ENCODE measurements at places on chromosomes 2 and 18.

DNA sequence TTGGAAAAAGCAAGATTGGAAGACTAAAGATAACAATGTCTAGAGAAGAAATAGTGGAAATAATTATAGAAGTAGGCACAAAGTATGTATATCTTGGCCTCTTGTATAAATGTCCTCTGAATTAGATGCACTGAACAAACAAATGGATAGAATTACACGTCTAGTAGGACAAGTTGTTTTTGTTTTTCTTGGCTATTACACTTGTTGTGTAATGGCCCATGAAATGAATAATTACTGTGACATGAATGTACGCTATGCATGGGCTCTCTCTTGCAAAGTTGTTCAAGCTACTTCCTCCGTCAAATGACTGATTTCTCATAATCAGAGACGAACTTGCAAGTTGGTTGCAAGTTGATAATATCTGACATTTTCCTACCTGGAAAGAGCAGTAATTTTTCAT is 126.2 kb downstream of the PDE1A start:
- no peak for DNase-seq

- no peak for DNase-seq
Measured at GRCh38 chr2:205948496-205948837, 137.5 kb downstream of the INO80D start.

- no peak for DNase-seq
Measured at GRCh38 chr18:9753846-9754245, 45.7 kb downstream of the RAB31 start.

GRCh38 chr2:38775097-38775920 is 2.7 kb upstream of the GEMIN6 start:
- DNase-seq, result no peak

DNA sequence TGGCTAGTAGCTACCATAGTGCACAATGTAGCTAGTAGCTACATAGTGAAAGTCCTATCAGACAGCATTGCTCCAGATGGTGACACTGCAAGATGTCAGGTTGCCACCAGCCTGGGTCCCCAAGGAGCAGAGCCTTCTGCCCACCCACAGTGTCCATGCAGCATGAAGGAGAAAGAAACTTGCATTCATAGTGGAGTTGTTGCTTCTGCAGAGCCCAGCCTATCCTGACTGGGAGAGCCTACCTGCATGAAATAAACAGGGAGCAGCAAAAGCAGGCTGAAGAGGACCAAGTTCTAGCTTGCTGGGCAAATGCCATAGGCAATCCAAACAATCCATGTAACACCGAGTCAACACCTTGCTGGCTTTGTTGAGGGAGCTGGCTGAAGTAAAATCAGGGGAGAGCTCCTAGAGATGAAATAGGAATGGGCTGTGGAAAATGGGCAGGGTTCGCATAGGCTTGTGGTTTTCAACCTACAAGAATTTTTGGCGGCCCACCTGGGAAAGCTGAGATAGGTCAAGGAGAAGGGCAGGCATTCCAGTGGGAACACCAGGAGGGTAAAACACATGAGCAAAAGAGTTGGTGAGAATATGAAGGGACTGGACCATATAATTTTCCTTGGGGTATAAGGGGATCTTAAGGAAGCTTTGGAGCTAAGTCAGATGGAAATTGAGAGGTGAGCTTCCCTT is 195.8 kb downstream of the CYP26B1 start:
- no peak for DNase-seq

DNA sequence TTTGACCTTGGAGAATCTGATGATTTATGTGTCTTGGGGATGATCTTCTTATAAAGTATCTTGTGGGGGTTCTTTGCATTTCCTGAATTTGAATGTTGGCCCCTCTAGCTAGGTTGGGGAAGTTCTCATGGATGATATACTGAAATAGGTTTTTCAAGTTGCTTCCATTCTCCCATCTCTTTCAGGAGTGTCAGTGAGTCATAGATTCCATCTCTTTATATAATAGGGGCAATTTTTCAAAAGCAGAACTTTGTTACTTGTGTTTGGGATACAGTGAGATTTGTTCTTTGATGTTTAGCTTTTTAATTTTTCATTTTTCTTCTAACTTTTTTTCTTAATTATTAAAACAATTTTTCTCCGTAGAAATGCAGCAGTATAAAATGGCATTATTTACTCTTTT is 19.4 kb downstream of the TMEM87B start:
- DNase-seq, result no peak

GRCh38 chr18:41351430-41351829 is 603.6 kb upstream of the PIK3C3 start:
- no peak for DNase-seq

DNA sequence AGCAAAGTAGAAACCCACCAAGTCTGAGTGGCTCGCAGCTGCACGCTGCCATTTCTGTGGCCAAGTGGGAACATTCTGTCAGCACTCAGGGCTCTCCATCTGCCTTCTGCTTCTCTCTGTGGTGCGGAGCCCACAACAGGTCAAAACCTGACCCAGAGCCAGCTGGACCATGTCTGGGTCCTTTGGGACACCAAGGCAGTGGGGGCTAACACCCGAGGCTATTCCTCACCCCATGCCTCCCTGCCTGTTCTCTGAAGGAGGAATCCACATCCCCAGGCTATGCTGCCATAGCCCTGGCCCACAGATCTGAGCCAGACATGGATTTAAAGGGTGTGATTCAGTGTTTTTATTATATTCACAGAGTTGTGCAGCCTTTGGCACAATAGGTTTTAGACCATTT is 86.4 kb downstream of the SNTG2 start:
- DNase-seq, result no peak

DNA sequence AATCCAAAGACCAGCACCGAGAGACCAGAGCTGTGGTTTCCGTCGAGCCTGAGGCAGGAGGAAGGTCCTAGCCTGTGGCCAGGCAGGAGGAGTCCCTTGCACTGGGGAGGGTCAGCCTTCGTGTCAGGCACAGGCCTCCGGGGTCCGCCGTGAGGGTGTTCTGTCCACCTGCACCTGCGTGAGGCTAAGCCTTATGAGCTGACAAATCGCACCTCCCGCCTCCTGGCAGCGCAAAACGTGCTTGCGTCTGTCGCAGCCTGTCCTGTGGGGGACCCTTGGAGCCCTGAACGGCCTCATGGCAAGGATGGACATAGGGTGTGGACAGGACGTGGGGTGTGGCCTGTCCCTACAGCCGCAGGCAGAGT is 73.3 kb downstream of the KCNG2 start:
- no peak for DNase-seq

- peak; percentile 65 for DNase-seq
Measured at GRCh38 chr2:135913727-135914365, 37.6 kb upstream of the MCM6 start.

DNA sequence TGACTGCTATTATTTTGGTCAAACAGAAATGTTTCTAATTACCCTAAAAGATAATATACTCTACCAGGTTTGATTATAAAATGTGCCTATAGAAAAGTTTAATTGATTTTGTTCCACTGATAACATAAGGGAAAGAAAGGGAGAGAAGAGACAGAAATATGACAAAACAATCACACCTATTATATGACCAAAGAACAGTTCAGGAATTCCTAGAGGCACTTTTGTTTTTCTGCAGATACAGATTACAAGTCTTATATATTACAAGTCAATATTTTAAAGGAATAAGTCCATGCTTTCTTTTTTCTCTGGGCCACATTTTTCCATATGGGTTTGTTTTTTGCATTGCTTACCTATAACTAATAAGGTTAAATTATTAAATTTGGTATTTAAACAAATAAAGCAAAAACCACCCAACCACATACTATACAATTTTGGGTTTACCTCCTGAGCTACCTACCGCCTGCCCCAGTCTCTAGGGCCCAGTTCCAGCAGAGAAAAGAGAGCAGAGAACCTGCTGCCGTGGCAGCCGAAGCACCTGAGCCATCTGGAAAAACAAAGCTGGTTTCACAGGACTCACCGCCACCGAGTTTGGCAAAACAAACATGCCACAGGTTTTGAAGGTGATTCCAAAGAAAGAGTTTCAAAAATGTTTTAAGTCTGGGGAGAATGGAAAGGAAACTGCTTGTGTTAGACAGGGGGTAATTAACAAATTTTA is 92.1 kb downstream of the DYM start:
- no peak for DNase-seq

DNA sequence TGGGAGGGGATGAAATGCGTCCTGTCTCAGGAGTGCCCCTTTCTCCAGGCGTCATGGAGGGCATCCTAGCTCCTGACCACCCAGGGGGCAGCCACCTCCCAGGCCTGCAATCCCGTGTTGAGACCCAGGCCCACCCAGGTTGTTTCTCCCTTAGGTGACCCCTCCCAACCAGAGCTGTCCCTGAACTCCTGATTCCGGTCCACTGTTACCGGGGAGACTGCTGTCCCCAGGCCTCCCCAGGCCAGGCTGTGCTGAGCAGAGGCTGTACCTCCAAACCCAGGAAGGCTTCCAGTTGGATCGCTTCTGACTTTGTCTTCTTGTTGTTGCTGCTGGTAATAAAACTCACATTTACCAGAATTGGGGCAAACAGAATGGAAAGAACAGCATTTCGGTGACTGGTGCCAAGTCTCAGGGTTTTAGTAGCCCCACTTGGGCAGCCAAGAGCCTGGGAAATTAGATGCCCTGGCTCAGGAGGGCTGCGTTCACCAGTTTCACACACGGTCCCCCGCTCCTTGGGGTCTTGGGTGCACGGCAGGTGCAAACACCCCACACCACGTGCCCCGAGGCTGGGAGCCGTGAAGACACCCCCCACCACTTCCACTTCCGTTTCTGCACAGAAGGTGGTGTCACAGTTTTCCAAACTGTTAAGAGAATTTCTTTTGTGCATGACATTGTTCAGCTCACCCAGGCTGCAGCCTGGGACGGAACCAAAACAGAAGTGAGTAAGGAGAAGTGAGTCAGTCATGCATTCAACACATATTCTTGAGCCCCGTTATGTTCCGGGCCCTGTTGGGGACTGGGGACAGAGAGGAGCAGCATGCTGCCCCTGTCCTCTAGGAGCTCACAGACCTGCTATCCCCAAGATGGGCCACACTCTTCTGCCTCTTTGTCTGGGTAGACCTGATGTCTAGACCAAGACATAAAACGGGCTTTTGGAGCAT is 29.4 kb downstream of the ITM2C start:
- DNase-seq, result no peak

GRCh38 chr2:239928391-239929350 is 96.5 kb downstream of the NDUFA10 start:
- no peak for DNase-seq

DNA sequence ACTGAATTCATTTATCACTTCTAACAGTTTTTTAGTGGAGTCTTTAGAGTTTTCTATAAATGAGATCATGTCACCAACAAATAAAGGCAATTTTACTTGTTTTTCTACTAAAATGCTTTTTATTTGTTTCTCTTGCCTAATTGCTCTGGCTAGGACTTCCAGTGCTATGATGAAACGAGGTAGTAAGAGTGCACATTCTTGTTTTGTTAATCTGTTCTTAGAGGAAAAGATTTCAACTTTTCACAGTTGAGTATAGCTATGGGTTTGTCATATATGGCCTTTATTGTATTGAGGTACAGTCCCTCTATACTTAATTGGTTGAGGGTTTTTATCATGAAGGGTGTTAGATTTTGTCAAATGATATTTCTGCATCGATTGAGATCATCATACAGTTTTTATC is 5.6 kb downstream of the IL18RAP start:
- no peak for DNase-seq

DNA sequence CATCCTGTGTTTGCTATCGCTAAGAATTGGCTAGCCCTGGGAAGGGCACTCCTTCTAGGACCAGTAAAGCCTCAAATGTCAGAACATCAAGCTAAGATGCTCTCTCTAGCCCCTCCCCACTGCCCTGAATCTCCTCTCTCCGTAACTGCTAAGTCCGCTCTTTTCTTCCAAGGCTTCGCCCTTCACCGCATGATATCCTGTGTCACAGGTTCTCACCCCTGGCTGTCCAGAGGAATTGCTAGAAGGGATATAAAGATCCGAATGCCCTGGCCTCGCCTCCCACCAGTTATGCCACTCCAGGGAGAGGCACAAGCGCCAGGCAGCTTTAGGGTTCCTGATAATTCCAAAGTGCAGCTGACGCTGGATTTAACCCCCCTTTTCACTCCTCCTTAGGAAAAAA is 17.1 kb upstream of the GPR45 start:
- DNase-seq, result no peak

DNA sequence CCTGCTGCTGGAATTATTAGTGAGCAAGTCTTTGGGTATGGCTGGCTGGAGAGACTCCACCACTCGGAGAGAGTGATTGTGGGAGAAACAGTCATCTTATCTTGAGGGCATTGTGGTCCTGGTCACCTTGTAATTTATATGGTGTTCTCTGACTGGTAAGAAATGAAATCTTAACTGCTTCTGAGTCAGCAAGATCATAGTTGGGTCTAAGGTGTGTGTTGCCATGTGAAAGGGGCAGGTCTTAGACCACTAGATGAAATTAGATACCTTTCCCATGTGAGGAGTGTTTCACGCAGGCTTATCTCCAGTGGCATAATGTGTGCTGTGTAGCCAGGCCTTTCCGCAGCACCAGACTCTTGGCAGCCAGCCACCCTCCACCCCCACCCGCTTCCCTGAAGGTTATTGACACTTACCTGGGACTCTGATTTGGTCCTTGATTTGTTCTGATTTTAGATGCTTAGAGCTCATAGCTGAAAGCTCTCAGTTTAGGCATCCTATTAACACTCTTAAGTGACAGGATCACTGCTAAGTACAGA is 7.7 kb downstream of the MAPRE3 start:
- no peak for DNase-seq

DNA sequence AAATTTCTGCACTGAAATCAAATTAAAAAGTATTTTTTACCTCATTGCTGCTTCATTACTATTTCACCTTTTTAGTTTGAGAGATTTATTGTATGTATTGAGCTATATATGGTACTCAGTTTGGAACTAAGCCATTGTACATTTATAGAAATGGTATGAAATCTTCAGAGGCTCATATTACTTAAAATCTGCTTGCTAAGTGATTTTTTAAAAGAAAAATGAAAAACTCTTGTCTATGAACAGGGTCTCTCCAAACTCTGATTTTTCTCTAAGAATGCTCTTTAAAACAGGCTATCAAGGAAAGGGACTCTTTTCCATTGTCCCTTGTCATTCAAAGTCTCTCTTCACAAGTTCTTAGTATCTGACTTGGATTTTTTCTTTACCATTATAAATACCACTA is 31.8 kb downstream of the C1D start:
- no peak for DNase-seq

DNA sequence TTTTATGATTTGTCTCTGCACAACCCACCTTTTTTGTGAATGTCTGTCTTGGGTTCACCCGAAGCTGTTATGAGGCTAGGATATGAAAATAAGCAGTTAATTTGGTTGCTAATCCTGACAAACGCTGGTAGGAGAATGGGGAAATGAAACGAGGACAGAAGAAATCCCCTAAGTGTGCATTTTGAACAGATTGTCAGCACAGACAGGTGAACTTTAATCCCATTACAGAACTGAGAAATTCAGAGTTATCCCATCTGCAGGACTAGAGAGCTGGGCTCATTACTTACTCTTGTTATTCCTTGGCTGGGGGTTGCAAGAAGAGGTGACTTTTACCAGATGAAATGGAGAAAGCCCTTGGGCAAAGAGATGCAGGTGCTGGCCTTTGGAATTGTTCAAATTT is 123.3 kb upstream of the NYAP2 start:
- no peak for DNase-seq

GRCh38 chr2:166256896-166257295 is 118.8 kb downstream of the SCN9A start:
- no peak for DNase-seq

All from stimulated activated CD4-positive, alpha-beta T cell treated with anti-CD3 and anti-CD28 coated beads, Interleukin-4, amount 100 ng/mL, for 24 hours (primary cell).